ENCODE measurements at places on chromosomes 5 and 9.

- no peak for DNase-seq
These were observed 150.1 kb upstream of the SLC27A6 start for GRCh38 chr5:128815201-128815600.

- no peak for DNase-seq
These were observed 179.1 kb upstream of the SLC24A2 start for GRCh38 chr9:19967888-19968459.

- DNase-seq, result peak; percentile 83
These were observed 64.6 kb downstream of the SH3TC2 start for GRCh38 chr5:148998174-148998797.

GRCh38 chr5:145838276-145838675 is 3.1 kb upstream of the PRELID2 start:
- no peak for DNase-seq

- DNase-seq, result no peak
These were observed 193.1 kb downstream of the PAX5 start for GRCh38 chr9:36840898-36841536.

GRCh38 chr9:97868859-97869258 is 15.8 kb downstream of the FOXE1 start:
- no peak for DNase-seq

DNA sequence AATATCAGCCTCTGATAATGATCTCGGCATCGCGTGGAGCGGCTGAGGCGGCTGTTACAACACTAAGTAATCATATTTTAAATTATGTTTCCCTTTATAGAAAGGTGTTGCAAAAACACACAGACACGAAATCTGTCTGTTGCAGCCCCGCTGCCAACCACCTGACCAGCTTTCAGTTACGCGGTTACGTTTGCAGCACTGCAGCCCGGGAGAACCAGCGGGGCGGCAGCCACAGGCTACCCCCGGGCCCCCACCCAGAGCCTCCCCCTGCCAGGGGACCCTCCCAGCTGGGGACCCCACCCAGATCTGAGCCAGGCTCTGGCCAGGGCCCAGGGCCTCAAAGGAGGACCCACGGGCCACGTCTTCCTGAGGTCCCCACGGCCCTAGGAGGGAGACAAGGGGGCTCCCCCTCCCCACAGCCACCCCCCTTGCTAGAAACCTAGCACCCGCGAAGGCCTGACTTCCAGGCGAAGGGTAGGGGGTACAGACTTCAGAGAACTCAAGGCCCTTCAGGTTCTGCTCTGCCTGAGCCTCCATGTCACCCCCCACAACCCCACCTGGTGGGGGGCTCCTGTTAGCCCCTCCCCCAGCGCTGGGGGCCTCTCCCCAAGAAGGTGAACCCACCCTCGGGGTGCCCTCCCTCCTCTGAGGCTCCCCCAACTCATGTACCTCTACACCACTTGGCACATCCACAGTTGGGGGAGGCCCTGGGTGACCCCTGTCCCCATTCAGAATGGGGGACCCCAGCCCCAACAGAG is 6.0 kb downstream of the NACC2 start:
- no peak for DNase-seq

GRCh38 chr5:2737273-2738155 is 14.0 kb downstream of the IRX2 start:
- no peak for DNase-seq

DNA sequence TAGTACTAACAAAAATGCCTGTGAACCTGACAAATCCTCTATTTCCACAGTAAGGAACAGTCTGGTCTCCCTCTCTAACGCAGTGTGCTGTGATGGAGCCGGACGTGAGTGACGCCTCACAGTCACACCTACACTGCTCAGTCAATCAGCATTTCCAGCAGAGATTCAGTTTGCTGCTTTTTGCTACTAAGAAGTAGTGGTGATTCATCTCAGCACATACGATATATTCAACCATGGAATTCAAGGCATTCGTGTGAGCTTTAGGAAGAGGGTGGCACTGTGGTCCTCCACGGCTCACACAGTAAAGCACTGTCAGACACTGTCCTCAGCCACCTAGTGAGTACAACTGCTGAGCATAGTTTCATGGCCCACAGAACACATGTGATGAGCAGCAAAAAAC is 70.9 kb downstream of the SETX start:
- no peak for DNase-seq

GRCh38 chr9:110921705-110922104 is 116.6 kb downstream of the LPAR1 start:
- DNase-seq, result peak; percentile 21

DNA sequence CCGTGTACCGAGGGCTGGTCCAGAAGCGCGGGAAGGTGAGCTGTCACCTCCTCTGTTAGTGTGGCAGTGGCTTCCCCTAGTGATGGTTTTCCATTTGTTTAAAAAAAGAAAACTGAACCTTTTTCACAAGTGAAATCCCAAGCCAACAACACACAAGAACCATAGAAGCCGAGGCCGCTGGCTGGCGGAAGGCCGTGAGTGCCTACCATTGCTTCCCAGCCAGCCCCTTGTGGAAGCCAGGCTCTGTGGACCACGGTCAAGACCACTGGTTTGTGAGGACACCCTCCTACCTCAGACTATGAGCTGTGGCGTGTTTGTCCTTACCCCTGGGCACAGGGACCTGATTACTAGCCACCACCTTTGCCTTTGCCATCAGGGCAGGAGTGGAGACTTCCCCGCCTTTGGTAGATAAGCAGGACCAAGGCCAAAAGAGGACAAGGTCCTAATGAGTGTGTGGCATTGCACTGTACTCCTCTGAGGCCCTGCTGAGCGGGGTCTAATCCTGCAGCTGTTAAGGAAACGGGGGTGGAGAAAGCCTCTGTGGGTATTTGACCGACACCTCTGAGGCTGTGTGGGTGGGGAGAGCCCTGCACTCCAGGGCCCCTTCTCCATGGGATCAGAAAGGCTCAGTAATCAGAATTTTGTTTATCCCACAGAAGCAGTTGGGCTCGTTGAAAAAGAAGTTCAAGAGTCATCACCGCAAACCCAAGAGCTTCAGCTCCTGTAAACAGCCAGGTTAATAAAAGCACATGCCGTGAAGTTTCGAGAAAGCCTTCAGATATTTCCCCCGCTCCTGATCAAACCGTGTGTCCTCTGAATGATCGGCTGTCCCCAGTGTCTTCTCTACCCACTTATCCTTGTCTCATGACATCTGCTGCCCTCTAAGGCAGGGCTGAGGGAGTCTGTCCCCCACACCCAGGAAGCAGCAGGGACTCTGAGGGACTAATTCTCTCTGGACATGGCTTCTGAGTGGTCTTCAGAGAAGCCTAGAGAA is 4.3 kb downstream of the SURF2 start:
- no peak for DNase-seq

- no peak for DNase-seq
These were observed 135.1 kb downstream of the CD180 start for GRCh38 chr5:67061511-67061910.

All from M059J (cell line).